Right forelimb (tissue), 1 donor: ENCODE measurements at places on chromosomes 6 and 20.
A peak's percentile ranks its signal among the peaks of the same experiment; 100 is the strongest.

- DNase-seq: no peak
Observed at GRCh38 chr6:11747021-11747420, 31.6 kb downstream of the ADTRP start.

DNA sequence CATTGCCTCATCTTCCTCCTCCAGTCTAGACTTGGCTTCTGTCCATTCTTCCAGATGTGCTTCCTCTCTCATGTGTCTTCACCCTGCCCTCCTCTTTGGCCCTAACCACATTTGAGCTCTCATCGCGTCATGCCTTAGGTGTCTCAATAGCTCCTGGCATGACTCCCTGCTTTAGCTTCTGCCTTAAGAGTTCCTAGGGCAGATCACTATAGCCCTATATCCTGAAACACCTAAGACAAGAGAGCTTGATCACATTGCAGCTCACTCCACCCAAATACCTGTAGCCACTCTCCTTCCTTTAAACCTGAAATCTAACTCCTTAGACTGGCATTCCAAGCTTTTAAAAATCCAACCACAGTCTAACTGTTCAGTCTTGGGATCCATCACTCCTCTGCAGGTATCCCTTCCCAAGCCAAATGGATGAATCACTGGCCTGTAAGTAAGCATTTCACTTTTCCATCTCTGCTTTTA lies 69.0 kb upstream of the STXBP5 start:
- DNase-seq: no peak

- DNase-seq: peak; percentile 73
Observed at GRCh38 chr6:39821742-39822532, 29.8 kb downstream of the DAAM2 start.

DNA sequence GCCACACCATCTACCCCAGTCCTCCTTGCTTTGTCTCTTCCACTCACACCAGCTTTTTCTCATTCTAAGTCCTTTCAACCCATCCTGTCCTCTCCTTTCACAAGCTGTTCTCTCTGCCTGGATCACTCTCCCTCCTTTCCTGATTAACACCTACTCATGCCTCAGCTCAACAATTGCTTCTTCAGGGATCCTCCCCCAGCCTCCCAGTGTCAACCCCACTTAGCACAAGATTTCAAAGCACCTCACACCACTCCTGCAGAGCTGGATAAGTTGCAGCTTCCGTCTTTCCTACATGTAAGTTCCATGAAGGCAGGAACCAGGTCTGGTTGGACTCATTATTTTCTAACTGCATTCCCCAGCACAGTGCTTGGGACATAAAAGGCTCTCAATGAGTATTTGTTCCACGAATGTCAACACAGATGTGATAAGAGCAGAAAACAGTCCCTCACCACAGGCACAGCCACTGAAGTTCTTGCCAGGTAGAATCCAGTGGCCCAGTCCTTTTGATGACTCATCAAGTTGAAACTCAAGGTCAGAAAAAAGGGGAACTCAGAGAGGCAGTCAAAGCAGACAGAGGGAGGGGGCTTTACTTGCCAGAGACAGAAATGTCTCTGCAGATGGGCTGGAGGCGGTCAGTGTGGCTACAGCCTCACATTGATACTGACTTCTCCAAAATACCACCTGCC lies 193.4 kb upstream of the PRDM1 start:
- DNase-seq: no peak

- no peak for DNase-seq
Observed at GRCh38 chr6:56434606-56435005, 187.2 kb upstream of the COL21A1 start.

GRCh38 chr6:11277275-11278206 lies 45.1 kb upstream of the NEDD9 start:
- no peak for DNase-seq

DNA sequence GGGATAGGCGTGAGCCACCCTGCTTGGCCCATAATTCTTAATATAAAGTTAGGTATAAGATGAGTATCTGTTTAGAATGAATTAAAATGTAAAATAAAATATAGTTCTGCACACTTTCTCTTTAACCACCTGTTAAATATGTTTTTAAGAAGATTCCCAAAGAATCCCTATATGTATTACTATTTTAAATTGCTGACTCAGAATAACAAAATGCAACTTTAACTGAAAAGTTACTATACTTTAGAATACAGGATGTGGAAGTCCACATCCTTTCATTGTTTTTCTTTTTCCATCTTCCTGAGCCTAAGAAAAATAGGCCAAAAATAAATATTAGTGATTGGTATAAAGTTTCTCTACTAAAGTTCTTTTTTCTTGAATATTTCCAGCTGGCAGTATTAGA lies 325.6 kb upstream of the EYS start:
- no peak for DNase-seq

DNA sequence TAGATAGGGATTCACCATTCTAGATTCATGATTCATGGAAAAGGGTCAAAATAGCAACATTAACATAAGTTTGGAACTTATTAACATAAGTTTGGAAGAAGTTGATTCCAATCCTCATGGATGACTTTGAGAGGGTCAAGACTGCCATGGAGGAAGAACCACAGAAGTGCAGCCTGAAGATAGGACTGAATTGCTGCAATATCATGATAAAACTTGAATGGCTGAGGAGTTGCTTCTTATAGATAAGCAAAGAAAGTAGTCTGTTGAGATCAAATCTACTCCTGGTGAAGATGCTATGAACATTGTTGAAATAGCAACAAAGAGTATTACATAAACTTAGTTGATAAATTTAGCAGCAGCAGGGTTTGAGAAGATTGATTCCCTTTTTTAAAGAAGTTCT lies 62.2 kb downstream of the GMDS start:
- DNase-seq: no peak

- no peak for DNase-seq
Observed at GRCh38 chr6:72416744-72417465, 205.0 kb upstream of the KCNQ5 start.

GRCh38 chr6:8652710-8653109 lies 217.4 kb upstream of the SLC35B3 start:
- DNase-seq: no peak

GRCh38 chr20:63501818-63502670 lies 3.2 kb upstream of the EEF1A2 start:
- DNase-seq: no peak

DNA sequence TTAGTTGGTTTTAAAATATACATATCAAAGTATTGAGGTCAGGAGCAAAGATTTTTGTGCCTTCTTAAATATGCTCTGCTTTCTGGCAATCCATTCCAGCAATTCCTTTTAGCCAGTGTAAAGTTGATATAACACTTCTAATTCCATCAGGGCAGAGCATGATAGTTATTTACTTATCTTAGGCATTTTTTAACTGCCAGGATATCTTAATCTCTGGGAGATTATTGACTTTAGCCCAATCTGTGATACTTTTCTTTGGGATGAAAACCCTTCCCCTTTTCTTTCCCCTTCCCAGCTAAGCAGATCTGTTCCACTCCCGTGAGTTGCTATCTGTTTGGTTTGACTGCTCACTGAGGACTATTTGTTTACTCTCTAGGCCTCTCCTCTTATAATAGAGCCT lies 168.7 kb upstream of the RSPO3 start:
- no peak for DNase-seq

- DNase-seq: no peak
Observed at GRCh38 chr6:9112544-9112943, 677.2 kb upstream of the SLC35B3 start.

- DNase-seq: no peak
Observed at GRCh38 chr6:158853880-158854213, 34.7 kb upstream of the EZR start.

DNA sequence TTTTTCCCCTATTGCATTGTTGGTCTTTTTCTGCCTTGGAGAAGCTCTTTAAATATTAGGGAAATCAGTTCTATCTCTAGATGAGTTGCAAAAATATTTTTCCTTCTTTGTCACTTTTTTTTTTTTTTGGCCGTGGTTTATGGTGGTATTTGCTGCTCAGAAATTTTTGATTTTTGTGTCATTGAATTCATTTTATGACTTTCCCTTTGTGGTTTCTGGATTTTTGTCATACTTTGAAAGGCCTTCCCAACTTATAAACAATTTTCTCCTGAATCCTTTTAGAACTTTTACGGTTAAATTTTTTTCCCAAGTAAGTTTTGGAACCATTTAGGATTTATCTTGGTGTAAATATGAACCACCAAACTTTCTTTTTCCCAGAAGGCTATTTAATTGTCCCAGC lies 145.6 kb downstream of the GJA10 start:
- no peak for DNase-seq

- no peak for DNase-seq
Observed at GRCh38 chr6:148179786-148180185, 162.9 kb upstream of the SASH1 start.

- DNase-seq: no peak
Observed at GRCh38 chr6:118565311-118565960, 17.3 kb downstream of the PLN start.

DNA sequence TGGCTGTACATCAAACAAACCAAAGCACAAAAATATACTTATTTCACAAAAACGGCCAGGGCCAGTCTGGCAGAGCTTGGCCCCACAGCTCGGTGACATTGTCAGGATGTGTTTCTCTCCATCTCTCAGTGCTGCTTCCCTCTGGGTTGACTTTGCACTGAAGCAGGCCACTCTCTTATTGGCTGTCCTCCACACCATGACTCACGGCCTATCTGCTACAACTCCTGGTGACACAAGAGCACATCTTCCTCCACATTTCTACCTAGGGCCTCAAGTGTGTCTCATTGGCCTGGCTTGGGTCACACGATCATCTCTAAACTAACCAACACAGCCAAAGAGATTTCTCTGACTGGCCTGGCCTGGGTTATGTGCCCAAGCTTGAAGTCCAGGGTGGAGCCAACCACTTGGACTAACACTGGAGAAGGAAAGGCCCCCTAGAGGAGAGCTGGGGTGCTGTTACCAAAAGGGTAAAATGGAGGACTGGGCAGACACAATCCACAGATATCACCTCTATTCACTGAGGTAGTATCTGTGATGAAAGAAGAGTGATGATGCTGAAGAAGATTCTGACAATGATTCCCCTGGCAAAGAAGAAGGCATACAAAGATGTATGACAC lies 159.8 kb upstream of the TSHZ2 start:
- no peak for DNase-seq

- no peak for DNase-seq
Observed at GRCh38 chr6:36752187-36752885, 54.7 kb downstream of the RAB44 start.

GRCh38 chr6:136723780-136724179 lies 68.5 kb downstream of the MAP3K5 start:
- no peak for DNase-seq

GRCh38 chr6:146908786-146909185 lies 295.4 kb upstream of the STXBP5 start:
- no peak for DNase-seq
